ENCODE measurements at places on chromosomes 5 and 9. TPM values are rescaled to one million over a fixed set of nuclear protein-coding genes. Genes with fewer than 3 reads are reported as not detected.
A peak's percentile ranks its signal among the peaks of the same experiment; 100 is the strongest.

- DNase-seq = no peak
These were observed 13.5 kb downstream of the GAPT start for GRCh38 chr5:58504766-58505165.

DNA sequence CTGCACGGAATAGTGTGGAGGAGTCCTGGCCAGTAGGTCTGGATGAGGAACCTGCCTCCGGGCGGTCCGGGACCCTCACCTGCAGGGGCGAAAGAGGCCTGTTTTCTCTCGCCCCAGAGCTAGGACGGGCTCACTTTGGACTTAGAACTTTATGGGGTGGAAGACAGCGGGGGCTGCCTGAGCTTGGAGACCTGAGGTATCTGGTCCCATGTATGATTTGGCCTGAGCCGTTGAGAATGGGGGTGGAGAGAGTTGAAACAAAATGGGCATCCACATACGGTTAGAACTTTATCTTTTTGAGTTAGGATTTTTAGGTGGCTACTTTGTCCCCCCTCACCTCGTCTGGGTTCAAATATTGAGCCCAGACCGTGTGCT lies 681 bp upstream of the ETF1 start:
- no peak for DNase-seq

- DNase-seq = no peak
These were observed 3.1 kb upstream of the HOMER1 start for GRCh38 chr5:79516986-79517385.

GRCh38 chr5:14440582-14441431 lies 140.8 kb upstream of the OTULINL start:
- DNase-seq = peak; percentile 57

- peak; percentile 96 for DNase-seq
These were observed 200.6 kb upstream of the ZNF618 start for GRCh38 chr9:113675475-113675941.

GABRA6 gene
- not detected for total RNA-seq

DNA sequence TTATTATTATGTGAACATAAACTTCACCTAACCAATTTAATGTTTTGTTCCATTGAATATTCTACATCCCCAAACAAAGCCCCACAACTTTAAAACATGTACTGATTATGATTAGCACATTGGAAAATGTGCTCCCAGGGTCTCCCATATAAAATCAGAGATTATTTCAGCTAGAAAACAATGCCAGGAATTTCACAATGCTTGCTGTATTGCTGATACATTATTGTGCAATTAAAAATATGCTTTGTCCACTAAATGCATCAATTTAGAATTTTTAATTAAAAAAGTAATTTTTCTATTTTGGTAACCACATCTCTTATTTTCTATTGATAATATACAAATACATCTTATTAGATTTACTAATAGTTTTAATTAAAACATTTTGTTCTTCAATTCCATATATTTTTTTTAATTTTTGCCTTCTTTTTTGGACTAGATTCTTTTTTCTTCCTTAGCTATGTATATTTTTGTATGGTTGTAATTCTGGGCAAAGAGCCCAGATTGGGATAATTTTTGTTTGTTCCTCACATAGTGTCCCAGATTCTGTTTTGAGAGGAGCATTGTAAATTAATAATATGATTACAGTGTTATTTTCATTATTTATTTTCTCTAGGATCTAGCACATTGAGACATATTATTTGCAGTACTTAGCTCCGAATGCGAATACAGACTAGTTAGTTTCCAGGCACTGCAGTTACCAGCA lies 241.5 kb upstream of the CDH18 start:
- no peak for DNase-seq

- no peak for DNase-seq
These were observed 33.7 kb upstream of the MACIR start for GRCh38 chr5:103224894-103225246.

- peak; percentile 20 for DNase-seq
These were observed 475 bp upstream of the GOLM1 start for GRCh38 chr9:86099701-86100364.

DNA sequence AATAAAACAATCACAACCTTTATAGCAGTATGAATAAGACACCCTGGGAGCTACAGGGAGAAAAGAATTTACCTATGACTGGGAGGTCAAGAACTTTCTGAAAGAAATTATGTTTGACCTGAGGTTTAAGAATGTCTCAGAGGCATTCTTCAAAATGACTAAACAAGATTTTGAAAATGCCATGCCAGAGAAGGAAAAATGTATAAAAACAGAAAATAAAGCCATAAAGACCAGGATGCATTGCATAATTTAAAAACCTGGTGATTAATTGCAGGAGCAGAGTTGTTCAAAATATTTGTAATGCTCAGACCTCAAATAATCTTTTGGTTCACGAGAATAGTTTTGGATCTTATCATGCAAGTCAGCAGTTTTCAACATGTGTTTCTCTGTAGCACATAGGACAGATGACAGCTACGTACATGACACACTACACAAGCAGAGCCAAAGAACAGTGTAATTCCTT lies 954.7 kb upstream of the ARRDC3 start:
- DNase-seq = no peak

DNA sequence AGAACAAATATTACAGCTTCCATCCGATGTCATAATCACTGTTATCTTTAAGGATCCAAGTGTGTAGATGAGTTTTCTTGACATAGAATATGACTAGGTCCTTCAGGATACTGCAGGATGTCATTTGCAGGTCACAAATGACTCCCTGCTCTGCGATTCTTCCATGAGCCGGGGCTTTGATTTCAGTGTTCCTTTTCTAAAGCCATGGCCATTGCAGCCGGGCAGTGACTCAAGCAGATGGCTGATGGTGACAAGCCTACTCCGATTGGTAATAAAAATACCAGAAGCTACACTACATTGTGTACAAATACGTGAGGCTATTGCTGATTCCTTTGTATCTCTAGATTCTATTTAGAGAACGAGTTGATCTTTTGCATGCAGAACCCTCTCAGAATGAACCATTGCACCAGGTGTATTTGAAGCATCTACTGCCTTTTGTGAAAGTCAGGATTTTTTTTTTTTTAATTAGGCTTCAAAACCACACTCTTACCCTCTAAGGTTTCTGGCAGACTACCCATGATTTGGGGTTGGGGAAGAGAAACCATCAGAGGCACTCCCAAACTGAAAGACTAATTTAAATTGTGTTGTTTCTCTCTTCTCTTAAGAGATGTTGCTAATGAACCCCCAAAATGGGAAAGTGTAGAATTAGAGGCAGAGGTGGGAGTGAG lies 271.0 kb upstream of the ADRA1B start:
- DNase-seq = no peak

MARCOL gene
- total RNA-seq = not detected

GRCh38 chr9:136093346-136093986 lies 1.6 kb downstream of the NACC2 start:
- no peak for DNase-seq

DNA sequence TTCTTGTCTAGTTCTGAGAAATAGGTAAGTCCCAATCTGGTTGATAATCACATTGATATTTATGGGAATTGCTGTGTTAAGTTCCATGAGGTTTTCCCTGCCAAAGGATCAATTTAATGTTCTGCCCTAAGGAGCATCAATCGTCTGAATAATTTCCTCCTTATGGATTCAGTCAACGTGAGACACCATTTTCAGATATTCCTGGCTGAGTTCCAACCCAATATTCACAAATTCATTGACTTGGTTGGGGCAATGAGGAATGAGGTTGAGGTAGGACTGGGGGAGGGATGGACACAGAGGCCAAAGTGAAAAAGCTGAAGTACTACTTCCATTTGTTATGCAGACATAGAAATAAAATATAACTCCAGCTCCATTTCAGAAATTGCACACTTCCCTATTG lies 99.1 kb downstream of the ZNF622 start:
- no peak for DNase-seq

DNA sequence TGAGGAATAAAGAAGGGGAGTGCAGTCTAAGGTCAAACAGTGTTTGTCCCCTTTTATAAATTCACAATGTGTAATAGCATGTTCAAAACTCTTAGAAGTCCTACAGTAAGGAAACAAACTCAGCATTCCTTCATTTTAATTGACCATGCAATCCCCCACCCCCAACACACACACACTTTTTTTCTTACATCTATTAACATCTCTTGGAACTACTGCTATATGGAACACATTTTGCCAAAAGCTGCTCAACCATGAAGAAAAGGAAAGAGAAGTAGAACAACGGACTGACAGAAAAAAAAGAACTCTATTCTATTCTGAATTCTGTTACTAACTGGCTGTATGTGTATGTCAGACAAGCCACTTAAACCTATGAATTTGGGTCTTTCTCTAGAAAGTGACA lies 2.8 kb upstream of the CTNNAL1 start:
- DNase-seq = no peak

GRCh38 chr5:157729858-157730257 lies 1.4 kb upstream of the THG1L start:
- DNase-seq = no peak

GRCh38 chr5:161412792-161413191 lies 133.7 kb downstream of the GABRB2 start:
- no peak for DNase-seq

DNA sequence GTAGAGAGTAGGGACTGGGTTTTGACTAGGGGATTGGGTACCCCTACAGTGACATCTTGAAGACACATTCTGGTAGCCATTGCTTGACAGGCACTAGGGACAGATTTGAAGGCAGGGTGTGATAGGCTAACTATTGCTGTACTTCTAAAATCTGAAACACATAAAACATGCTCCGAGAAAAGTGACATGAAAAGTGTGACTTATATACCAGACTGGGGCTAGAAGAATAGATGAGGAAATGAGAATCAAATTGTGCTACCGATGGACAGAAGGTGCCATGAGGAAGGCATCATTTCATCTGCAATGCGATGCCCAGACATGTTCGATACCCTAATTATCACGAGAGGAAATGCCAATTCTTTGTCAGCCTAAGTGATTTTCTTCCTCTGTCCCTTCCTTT lies 475.8 kb downstream of the SPOCK1 start:
- DNase-seq = no peak

DNA sequence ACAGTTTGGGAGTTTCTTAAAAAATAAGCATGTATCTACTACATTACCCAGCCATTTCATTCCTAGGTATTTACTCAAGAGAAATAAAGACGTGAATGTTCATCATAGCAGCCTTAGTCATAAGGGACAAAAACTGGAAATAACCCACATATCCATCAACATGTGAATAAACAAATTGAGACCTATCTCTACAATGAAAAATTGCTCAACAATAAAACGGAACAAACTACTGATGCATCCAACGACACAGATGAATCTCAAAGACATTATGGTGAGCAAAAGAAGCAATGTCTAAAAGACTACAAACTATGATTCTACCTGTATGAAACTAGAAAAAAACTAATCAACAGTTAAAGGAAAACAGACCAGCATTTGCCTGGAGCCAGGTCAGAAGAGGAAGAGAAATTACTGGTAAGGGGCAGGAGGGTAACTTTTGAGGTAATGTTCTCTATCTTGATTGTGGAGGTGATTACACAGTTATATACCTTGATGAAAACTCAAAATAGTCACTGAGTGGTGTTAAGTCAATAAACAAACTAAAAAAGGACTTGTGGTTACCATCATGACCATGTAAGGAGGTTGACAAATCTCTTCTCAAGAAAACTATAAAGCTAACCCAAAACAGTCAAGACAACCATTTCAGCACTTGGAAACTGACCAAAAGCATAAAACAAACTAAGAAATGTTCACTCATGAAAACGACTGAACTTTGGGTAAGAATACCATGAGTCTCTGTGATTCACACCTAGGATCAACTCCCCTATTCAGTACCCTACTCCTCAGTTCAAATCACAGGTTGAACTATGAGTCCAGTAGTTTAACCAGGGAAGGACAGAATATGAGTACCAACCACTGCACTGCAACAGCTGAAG lies 10.4 kb downstream of the UIMC1 start:
- DNase-seq = peak; percentile 61

- DNase-seq = no peak
These were observed 72.8 kb upstream of the PITX1 start for GRCh38 chr5:135106610-135107471.

- no peak for DNase-seq
These were observed 5.9 kb downstream of the ABCA2 start for GRCh38 chr9:137021979-137022661.

RAB3C gene
- 0.14 TPM for total RNA-seq

SEMA5A gene
- total RNA-seq = 0.04 TPM

C5orf34 gene
- total RNA-seq = 4.2 TPM

- no peak for DNase-seq
These were observed 55.0 kb upstream of the MARCHF11 start for GRCh38 chr5:16234598-16234997.

DNA sequence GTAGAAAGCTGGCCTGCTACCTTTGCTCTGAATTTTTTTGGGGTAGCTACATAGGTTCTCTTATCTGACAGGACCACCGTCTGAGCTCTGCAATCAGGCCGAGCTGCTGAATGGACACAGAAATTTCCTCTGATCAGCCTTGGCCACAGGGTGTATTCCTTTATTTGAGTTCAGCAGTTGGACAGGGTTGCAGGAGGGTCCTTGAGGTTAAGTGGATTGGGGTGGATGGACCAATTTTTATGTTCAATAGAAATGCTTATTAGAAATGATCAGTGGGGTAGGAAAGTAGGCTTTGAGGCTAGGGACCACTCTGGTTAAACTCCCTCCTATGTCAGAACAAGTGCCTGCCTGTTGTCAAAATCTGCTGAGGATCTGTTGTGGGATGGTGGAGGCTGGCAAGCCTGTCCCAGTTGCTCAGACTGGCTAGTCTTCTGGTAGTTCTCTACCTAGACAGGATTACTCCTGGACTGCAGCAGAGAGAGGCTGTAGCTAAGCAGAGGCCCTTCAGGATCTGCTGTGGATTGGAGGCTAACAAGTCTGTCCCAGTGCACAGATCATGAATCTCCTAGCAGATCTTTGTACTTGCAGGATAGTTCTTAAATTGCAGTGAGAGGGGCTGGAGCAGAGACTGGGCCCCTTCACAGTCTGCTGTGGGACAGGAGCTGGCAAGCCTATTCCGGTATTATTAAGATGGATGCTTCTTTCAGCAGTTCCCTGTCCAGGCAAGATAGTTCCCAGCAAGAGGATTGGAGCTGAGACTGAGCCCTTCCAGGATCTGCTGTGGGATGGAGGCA lies 18.0 kb downstream of the XRCC4 start:
- no peak for DNase-seq

DNA sequence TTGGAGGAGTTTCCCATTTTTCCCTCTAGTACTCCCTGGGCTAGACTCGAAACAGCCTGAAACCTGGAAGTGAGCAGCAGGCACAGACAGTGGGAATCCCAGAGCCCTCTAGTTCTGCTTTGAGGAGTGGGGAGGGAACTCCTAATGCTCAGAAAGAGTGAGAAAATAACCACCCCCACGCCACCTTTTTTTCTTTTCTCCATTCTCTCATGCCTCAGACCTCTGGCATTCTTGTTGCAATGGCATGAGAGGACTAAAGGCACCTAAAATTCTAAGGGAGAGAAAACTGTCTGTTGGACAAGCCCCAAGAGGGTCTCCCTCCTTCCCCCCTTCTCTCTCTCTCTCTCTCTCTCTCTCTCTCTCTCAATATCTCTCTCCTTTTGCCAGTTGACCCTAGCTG lies 15.1 kb upstream of the IRF1 start:
- DNase-seq = no peak

DNA sequence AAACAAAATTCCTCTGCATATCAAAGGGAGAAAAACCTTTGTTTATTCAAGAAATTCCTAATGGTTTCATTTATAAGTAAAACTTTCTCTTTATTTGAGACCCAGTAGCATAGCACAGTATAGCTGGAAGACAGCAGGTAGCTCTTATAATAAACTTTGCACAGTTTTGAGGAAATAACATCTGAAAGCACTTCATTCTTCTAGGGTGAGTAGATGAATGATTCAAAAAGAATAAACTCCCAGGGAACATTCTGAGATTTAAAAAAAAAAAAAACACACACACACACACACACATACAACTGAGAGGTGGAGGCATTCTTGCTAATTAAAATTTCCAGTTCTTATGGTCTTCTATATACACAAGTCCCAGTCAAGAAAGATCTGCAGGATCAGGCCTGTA lies 197.3 kb downstream of the BNC2 start:
- no peak for DNase-seq

All from pulmonary artery endothelial cell (primary cell).